ENCODE measurements at places on chromosomes 11 and 22.

- no peak for DNase-seq
Observed at GRCh38 chr22:17581056-17581455, 17.8 kb downstream of the SLC25A18 start.

- no peak for DNase-seq
Observed at GRCh38 chr11:2581931-2582350, 117.9 kb downstream of the KCNQ1OT1 start.

GRCh38 chr22:33741025-33741424 is 179.3 kb downstream of the LARGE1 start:
- no peak for DNase-seq

- no peak for DNase-seq
Observed at GRCh38 chr11:121163658-121164308, 62.7 kb downstream of the TECTA start.

DNA sequence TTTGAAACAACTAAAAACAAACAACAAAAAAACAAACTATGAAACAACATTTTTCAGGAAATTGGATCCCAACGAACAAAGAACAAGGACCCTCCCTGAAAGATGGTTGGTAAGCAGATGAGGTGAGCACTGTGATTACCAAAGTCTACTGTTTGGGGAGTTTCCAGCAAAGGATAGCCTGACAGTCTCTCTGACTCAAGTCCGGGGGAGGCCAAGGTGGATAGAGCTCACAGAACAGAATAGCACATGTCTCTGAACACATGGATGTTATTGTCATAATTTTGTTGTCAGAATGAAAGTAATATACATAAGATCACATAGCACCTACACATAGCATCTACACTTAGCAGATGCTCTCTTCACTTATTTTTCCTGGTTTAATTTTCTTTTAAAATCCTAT is 501.3 kb upstream of the TENM4 start:
- DNase-seq = no peak

DNA sequence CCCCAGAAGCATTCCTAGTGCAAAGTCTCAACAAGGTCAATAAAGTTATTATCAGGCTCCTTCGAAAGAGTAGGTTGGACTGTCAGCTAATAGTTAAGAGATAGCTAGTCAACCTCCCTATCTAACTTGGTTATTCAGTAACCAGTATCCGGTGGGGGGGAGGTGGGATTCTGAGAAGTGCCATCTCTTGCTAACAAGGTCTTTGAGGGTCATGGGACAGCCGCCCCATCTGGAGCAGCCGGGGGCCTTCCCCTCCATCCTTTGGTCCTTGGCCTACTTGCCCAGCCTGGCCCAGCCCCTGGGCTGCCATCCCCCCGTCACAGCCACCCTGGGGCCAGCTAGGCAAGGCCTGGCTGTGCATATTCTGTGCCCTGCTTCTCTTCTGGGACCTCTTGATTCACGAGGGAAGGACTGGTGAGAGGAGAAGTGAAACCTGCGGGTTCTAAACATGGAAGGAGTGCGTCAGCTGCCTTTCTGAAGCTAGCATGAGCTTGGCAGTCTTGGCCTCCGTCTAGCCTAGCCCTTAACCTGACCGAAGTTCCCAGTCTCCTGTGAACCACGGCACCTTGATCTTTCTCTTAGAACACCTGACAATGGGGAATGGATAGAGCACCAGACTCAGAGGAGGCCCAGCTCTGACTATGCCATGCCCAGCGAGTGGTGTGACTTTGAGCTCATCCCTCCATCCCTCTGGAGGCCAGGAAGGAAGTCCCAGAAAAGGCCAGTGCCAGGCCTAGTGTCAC is 9.3 kb downstream of the SLC37A2 start:
- no peak for DNase-seq

GRCh38 chr22:42385696-42386095 is 46.5 kb downstream of the NFAM1 start:
- DNase-seq = no peak
